ENCODE measurements at places on chromosomes 11 and 22.
A peak's percentile ranks its signal among the peaks of the same experiment; 100 is the strongest.

- peak; percentile 76 for DNase-seq
Measured at GRCh38 chr11:34926101-34926830, 9.8 kb downstream of the PDHX start.

DNA sequence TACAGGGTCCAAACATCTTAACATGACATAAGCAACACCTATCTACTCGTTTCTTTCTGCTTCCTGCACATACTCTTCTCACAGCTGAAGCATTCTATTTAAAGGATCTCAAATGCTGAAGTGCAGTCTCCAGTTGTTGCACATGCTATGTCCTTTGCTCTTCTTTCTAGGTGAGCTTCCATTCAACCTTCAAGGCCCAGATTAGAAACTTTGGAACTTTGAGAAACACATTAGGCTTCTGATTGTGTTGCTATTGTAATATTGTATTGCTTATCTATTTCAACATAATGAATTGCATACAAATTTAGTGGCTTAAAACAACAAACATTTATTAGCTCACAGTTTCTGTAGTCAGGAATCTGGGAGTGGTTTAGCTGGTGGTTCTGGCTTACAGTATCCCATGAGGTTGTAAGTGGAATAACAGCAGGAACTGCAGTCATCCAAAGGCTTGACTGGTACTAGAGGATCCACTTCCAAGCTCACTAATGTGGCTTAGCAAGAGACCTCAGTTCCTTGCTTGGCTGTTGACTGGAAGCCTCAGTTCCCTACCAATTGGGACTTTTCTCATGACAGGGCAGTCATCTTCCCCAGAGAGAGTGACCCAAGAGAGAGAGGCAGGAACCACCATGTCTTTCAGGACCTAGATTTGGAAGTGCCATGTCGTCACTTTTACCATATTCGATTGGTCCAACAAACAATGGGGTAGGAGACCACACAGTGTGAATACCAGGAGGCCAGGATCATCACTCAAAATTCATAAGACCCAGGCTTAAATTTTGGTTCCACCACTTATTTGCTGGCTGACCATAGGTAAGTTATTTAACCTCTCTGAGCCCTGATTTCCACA lies 27.2 kb upstream of the RASSF10 start:
- peak; percentile 10 for DNase-seq

- DNase-seq = no peak
Measured at GRCh38 chr11:23573429-23573828, 713.2 kb upstream of the CCDC179 start.

- DNase-seq = no peak
Measured at GRCh38 chr11:86758171-86758570, 42.2 kb upstream of the PRSS23 start.

DNA sequence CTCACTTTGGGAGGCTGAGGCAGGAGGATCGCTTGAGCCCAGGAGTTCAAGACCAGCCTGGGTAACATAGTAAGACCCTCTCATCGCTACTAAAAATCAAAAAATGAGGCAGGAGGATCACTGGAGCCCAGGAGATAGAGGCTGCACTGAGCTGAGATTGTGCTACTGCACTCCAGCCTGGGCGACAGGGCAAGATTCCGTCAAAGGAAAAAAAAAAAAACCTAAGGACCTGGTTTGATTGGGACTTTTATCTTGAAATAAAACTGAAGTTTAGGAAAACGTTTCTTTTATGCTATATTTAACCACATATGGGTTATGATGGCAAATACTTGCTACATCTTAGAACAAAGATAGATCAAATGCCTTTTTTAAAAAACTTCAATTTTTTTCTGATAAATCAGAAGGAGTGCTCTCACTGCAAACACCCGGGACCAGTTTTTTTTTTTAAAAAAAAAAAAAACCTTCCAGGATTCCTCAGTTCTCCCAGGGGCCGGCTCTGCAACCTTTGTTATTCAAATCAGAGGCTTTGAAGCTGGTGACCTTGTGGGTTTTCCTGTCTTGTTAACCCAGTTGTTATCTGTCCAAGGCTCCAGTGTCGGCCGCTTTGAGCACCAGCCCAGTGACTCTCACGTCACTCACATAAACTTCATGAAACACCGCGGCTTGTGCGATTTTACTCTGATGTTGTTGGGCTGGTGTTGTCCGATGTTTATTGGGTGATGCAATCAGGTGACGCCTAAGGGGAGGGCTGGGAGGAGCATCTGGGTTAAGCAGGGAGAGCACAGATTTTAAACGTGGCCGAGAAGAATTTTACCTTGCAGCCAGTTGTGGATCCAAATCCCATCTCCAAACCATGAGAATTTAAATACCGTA lies 24.7 kb upstream of the SLC22A12 start:
- DNase-seq = peak; percentile 84

- no peak for DNase-seq
Measured at GRCh38 chr11:91688672-91689071, 535.9 kb upstream of the FAT3 start.

GRCh38 chr22:38419858-38420160 lies 35.2 kb downstream of the KCNJ4 start:
- no peak for DNase-seq

- DNase-seq = peak; percentile 87
Measured at GRCh38 chr22:32528984-32529982, 54.7 kb downstream of the FBXO7 start.

DNA sequence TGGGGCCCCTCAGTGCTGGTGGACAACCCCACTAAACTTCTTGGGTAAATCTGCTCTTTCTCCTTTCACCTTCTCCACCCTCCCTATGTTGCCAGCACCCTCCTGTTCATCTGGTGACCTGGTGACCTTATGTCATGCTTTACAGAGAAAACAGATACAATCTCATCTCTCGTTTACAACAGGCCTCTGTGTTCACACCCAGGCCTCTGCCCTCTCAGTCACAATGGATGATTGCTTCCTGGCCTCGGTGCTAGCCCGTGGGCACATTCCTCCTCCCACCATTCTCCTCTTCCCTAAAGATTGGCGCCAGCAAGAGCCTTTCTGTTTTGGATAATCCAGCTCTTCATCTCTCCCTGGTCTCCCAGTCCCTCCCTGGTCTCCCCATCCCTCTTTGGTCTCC lies 12.3 kb upstream of the PNPLA3 start:
- DNase-seq = no peak

GRCh38 chr11:117408356-117408755 lies 80.7 kb downstream of the CEP164 start:
- DNase-seq = no peak

- no peak for DNase-seq
Measured at GRCh38 chr11:112589155-112589554, 328.5 kb upstream of the PLET1 start.

DNA sequence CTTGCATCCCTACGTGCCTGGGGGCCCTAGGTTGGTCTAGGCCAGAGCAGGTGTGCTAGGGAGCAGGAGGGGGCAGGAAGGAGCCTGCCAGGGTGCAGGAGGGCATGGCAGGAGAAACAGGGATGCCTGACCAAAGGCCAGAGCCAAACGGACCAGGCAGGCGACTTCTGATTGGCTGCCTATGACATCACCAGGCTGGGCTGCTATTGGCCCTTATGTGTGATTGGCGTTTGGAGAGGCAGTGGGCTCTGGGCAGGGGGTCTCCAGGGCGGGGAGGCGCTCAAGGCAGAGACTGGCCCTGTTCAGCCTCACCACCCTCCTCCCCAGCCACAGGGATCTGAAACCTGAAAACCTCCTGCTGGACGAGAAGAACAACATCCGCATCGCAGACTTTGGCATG lies 44.4 kb downstream of the MOB2 start:
- peak; percentile 27 for DNase-seq

- no peak for DNase-seq
Measured at GRCh38 chr11:73114835-73115220, 27.3 kb downstream of the FCHSD2 start.

- DNase-seq = peak; percentile 33
Measured at GRCh38 chr11:117851106-117851505, 25.4 kb downstream of the FXYD6 start.

DNA sequence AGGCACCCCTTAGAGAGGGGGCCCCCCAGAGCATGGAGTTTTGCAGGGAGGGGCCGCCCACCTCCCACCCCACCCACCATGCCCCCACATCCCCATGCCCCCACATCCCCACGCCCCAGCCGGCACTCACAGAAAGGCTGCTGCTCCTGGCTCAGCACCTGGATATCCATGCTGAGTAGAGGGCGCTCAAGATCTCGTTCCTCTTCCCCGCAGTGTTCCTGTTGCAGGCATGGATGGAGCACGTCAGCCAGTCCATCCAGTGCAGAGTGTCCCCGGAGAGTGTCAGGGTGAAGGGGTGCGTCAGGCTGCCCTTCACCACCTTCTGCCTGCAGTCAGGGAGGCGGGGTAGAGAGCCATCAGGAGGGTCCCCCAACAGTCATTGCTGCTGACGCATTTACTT lies 156.2 kb downstream of the CRYBB2 start:
- DNase-seq = no peak

GRCh38 chr11:120141768-120142423 lies 4.0 kb upstream of the TRIM29 start:
- DNase-seq = no peak

GRCh38 chr22:17893900-17894535 lies 119.7 kb upstream of the BID start:
- DNase-seq = no peak

- peak; percentile 67 for DNase-seq
Measured at GRCh38 chr22:30301995-30302809, 12.9 kb upstream of the CASTOR1 start.

DNA sequence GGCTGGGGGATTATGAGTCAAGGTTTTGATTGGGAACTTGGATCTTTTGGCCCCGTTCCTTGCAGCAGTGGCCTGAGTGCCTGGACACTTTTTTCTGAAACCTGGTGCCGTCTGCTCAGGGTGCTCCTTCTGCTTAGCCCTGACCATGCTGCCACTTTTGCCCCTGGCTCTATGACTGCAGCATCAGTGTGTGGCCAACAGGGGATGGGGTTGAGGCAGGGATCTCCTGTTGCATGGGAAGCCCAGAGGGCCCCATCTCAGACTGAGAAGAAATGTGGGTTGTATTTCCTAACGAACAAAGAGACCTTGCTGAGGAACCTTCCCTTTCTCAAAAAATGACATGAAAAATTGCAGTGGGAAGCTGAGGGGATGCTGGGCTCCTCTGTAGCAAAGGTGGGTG lies 18.7 kb downstream of the POU2F3 start:
- no peak for DNase-seq

DNA sequence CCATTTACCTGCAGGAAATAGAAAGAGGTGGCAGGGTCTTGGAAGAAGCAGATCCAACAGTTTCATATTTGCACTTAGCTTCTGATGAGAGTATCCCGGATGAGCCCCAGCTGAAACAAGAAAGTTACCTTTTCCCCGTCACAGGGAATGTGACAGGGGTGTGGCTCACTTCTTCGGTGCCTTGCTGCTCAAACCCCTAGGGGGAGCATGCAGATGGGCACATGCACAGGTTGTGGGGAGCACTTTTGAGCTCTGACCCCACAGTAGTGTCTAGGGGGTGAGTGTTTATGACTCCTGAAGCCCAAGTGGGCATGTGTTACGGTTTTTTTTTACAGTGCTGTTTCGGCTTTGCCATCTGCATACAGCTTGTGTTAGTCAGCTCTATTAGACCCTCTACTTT lies 1221.0 kb downstream of the JRKL start:
- DNase-seq = no peak

- DNase-seq = no peak
Measured at GRCh38 chr11:126197277-126197939, 14.0 kb downstream of the RPUSD4 start.

Data from fibroblast of pulmonary artery (primary cell).